Left kidney (tissue), 8 donors: ENCODE measurements at places on chromosomes 12 and 14.

DNA sequence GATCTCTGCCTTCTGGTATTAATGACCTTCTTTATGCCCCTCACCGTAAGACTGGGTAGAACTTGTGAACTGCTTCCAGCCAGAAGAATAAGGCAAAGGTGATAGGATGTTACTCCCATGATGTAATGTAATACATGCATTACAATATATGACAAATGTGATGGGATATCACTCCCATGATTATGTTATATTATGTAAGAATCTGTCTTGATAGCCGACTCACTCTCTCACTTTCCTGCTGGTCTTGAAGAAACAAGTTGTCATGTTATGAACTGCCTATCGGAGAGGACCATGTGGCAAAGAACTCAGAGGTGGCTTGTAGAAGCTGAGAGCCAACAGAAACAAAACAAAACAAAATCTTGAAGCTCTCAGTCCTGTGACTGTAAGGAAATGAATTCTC lies 30.6 kb upstream of the OSBPL8 start:
- no peak for DNase-seq

GRCh38 chr14:98682033-98682432 lies 590.0 kb downstream of the BCL11B start:
- no peak for DNase-seq

GRCh38 chr12:60819794-60820193 lies 1224.0 kb downstream of the SLC16A7 start:
- no peak for DNase-seq

DNA sequence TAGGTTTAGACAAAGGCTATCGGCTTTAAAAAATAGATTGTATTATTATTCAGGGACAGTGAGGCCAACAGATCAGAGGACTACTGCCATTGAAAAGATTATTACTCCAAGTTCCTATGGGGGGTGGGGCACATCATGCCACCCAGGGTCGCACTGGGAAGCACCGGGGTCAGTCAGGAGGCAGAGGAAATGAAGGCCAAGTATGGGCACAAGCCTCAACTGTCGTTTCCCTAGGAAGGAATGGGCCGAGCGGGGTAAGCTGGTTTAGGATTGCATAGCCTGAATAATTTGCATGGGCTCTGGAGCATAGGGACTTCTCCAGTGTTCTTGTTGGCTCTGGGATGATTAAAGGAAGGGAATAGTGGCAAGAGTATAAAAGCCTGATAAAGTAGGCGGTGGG lies 205.3 kb downstream of the NOVA1 start:
- no peak for DNase-seq

- DNase-seq = no peak
These were observed 637.8 kb downstream of the BCL11B start for GRCh38 chr14:98634043-98634820.

GRCh38 chr14:92386637-92387036 lies 63.7 kb downstream of the SLC24A4 start:
- no peak for DNase-seq

DNA sequence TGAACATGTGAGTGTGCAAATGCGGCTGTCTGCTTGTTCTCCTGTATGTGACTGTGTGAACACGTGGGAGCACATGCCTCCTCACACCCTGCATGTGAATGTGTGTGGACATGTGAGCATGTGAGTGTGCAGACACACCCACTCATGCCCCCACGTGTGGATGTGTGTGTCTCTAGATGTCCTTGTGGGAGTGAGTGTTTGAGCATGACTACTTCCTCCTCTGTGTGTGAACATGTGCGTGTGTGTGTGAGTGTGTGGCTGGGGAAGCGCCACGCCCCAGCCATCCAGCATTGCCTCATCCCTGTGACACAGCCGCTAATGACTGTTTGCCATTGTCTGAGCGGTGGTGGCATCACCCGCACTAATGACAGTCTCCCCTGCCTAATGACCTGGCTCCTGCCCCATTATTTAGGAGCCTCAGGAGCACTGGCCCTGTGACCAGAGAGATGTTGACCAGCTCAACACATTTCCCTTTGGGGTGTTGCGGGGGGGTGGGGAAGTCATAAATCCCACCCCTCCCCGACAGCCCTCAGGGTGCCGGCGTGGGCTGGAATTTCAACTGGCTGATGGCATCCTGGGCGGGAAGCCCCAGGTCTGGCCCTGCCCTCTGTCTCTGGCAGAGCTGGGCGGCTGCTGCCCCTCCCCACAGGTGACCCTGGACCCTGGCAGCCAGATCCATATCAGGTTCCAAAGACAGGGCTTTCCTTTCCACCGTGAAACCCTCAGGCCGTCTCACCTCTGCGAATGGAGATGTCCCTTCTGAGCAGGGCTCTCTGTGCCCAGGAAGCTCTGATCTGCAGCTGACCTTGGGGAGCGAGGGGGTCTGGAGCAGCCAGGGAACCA lies 11.5 kb upstream of the KRT80 start:
- DNase-seq = peak; percentile 79

GRCh38 chr12:55698965-55699364 lies 8.7 kb downstream of the ITGA7 start:
- no peak for DNase-seq

DNA sequence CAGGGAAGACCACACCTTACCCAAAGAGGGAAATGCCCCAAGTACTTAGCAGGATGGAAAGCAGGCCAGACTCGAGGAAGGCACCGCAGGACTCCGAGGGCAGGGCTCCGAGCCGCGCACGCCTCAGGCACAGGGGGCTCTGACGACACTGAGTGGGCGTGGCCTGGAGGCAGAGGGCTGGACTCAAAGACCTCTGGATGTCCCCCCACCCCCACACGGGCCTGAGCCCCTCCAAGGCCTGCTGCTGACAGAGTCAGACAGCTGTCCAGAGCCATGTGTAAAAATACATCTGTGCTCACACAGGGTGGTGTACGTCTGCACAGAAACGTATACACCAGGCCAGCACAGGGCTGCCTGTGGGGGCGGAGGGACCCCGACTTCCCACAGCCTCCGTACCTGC lies 1.4 kb downstream of the AKT1 start:
- no peak for DNase-seq

DNA sequence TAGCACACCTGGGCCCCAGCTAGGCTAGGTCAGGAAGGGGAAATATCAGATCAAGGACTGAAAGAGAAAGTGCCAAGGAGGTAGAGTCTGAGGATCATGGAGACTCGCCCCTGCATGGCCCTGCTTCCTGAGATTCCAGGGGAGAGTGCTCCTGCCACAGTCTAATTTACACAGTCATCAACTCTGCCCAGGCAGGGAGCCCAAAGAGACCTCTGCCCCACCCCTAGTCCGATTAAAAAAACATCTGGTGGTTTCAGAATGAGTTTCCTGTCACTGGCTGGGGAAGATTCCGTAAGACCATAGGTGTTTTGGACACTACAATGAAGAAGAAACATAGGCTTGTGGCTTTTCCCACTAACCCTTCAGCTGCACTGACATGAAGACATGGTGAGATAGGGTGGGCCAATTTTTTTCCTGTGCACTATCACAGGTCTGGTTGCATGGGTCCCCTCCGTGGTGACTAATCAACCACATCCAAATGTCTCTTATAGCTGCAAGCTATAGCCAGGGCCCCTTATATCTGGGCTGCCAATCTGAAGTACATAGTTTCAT lies 31.5 kb upstream of the GZMB start:
- no peak for DNase-seq

DNA sequence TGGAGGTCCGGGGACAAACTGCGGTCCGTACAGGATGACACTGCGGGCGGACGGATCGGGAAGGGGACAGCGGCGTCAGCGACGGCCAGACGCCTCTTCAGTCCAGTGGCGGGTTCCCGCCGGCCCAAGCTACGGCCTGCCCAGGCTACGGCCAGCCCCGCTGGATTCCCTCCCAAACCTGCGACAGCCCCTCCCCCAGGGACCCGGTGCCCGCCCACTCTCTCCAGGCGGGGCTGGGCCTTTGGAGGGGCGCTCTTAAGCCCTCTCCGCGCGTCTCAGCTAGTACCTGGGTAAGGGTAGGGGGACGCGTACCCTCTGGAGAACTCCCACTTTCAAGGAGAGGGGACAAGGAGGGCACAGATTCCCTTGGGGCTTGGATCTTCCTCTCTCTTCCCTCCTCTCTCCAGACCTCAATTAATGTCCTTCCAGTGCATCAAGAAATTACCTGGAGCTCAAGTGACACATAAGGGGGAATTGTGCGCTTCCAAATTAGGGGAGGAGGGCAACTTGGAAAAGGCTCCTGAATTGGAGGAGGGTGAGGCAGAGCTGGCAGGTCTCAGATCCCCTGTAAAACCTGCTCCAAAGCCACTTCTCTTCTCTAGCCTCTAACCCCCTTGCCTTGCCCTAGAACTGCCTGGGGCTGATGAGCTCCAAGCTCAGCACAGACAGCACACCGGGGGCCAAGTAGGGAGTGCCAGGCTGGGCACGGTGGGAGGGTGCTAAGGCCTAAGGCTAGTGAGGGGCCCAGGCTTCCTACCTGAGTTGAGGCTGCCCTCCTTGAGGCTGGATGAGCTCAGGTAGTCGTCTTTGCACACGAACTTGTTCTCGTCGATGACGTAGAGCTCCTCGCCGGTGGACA lies 3.1 kb downstream of the LHX5 start:
- no peak for DNase-seq

- no peak for DNase-seq
These were observed 260.5 kb downstream of the MSRB3 start for GRCh38 chr12:65539023-65539422.

DNA sequence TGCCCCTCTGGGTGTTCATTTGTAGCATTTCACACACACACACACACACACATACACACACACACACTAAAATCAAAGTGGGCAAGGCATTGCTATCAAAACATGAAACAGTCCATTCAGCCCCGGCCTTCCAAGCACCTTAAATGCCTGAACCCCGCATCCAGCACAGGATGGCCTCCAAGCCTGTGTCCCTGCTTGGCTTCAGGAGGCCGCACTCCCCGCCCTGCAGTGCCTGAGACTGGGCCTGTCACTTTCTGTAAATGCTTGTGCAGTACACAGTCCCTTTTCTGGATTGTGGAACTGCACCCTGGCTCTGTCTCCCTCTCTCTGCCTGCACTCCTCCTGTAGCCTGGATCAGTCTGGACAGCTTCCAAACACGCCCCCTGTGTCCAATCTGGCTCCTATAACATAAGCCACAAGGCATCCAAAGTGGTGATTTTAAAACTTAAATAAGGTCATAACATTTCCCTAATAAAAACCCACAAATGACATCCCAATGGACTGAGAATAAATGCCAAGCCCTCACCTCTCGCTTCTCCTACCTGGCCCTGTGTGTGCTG lies 972.2 kb upstream of the TMEM132C start:
- no peak for DNase-seq

- no peak for DNase-seq
These were observed 130.2 kb upstream of the LRFN5 start for GRCh38 chr14:41476526-41476925.

DNA sequence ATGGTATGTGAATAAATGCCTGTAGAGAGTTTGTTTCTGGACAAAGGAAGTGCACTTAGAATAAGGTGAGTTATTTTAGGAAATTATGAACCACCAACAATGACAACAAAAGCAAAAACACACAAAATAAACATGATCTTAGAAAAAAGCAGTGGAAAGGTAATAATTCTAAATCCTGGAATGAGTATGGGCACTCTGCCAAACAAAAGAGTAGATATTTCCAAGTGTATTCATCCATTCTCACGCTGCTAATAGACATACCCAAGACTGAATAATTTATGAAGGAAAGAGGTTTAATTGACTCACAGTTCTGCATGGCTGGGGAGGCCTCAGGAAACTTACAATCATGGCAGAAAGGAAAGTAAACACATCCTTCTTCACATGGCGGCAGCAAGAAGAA lies 269.3 kb upstream of the NPAS3 start:
- no peak for DNase-seq

- no peak for DNase-seq
These were observed 78.8 kb downstream of the C12orf75 start for GRCh38 chr12:105409279-105409678.

DNA sequence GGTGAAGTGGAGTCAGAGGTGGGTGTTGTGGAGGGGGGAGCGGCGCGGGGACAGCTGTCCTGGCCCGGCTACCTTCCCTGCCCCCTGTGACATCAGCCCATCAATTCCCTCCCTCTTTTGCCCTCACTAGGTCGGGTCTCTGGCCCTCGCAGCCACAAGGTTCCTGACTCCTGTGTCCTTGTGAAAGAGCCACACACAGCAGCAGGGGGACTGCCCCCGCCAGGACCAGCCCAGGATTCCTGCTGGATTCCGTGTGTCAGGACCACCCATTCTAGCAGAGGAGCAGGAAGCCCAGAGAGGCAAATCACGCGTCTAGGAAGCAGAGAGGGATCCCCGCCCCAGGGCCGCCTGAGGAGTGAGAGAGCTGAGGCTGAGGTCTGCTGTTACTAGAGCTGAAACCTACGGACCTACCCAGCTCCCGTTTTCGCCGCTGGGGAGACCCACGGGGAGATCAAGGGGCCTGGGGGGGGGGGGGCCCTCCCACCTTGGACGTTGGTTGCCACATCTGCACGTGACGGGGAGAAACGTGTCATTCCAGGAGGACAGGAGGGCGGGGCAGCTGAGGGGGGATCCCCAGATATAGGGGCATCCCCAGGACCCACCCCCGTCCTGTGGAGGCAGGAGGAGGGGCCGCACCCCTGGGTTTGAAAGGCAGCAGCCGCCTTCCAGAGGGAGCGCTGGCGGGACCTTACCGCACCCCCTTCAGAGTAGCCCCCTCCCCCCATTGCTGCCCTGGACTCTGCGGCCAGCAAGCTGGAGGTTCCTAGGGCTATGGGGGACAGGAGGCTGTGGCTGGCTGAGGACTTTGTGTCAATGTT lies 12.5 kb upstream of the INF2 start:
- DNase-seq = no peak

GRCh38 chr14:30527196-30527595 lies 31.8 kb upstream of the G2E3 start:
- DNase-seq = no peak

- no peak for DNase-seq
These were observed 495.4 kb downstream of the TMEM121 start for GRCh38 chr14:106021832-106022231.

DNA sequence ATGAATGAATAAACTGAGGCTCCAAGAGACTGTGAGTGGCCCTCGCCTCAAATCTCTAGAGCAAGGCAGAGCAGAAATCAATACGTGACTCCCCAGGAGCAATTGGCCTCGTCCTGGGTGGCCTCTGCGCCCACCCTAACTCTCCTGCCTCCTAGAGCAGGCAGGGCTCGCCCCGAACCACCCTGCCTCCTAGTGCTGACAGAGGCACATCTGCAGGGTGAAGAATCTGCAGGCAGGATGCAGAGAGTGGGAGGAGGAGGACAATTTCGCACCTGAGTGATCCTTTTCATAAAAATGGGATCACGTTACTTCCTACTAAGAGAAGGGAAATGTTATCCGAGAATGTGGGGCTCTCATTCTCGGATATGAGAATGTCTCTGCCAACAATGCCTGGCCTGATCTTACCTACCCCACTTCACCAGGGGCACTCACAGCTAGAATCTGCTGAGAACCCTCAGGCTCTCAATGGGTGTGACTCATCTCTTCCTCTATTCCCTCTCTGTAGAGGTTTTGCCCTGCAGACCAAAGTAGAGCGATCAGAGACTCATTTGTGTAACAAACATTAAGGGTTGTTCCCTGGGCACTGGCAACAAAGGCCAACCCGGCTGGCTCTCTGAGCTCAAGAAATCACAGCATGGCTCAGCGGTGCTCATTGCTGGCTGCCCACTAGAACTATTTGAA lies 61.7 kb upstream of the BCL2L14 start:
- peak; percentile 73 for DNase-seq

- DNase-seq = no peak
These were observed 101.8 kb downstream of the CMKLR1 start for GRCh38 chr12:108237272-108237671.

- no peak for DNase-seq
These were observed 542.1 kb upstream of the ATP2B1 start for GRCh38 chr12:90250766-90251165.

- DNase-seq = no peak
These were observed 16.4 kb downstream of the TMEM63C start for GRCh38 chr14:77197988-77198387.
